ENCODE measurements at places on chromosomes 3 and 15. TPM values are rescaled to one million over a fixed set of nuclear protein-coding genes. Genes with fewer than 3 reads are reported as not detected.

The KLHL40 gene
- not detected for total RNA-seq

The SHC4 gene
- total RNA-seq = 0.88 TPM

The SNRPA1 gene
- 35.8 TPM for total RNA-seq

The TRIM69 gene
- total RNA-seq = 15.5 TPM
